Heart left ventricle (tissue), 16 donors: ENCODE measurements at places on chromosomes 7 and 10.

DNA sequence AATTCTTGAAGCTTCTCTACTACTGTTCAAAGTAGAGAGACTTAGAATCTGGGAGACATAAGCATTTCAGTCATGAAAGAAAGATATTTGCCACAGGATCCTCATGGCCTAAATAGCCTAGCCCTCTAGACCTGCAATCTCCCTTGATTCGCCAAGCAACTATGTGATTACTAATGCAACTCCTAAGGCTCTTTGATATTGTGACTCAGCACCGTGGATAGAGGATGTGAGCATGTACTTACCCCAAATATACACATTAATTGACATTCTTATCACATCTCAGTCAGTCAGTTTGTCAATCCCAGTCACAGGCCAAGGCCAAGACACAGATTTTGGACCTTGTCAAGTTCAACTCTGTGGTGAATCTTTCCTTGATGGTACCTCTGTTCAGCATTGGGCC, 42.6 kb downstream of the GPR37 start:
- DNase-seq: no peak

- no peak for DNase-seq
Observed at GRCh38 chr7:105098863-105099515, 85.0 kb downstream of the KMT2E start.

- no peak for DNase-seq
Observed at GRCh38 chr10:106387063-106387462, 777.4 kb downstream of the SORCS1 start.

- DNase-seq: no peak
Observed at GRCh38 chr10:5198386-5198785, 1.7 kb downstream of the AKR1C4 start.

- DNase-seq: no peak
Observed at GRCh38 chr10:44882166-44882720, 28.9 kb upstream of the TMEM72 start.

GRCh38 chr7:18210377-18210776, 182.7 kb upstream of the PRPS1L1 start:
- DNase-seq: no peak

GRCh38 chr7:2106440-2106839, 126.3 kb downstream of the MAD1L1 start:
- DNase-seq: no peak

GRCh38 chr10:85137253-85137652, 808.9 kb downstream of the CCSER2 start:
- no peak for DNase-seq

- no peak for DNase-seq
Observed at GRCh38 chr10:42926843-42927242, 144.2 kb downstream of the BMS1 start.

DNA sequence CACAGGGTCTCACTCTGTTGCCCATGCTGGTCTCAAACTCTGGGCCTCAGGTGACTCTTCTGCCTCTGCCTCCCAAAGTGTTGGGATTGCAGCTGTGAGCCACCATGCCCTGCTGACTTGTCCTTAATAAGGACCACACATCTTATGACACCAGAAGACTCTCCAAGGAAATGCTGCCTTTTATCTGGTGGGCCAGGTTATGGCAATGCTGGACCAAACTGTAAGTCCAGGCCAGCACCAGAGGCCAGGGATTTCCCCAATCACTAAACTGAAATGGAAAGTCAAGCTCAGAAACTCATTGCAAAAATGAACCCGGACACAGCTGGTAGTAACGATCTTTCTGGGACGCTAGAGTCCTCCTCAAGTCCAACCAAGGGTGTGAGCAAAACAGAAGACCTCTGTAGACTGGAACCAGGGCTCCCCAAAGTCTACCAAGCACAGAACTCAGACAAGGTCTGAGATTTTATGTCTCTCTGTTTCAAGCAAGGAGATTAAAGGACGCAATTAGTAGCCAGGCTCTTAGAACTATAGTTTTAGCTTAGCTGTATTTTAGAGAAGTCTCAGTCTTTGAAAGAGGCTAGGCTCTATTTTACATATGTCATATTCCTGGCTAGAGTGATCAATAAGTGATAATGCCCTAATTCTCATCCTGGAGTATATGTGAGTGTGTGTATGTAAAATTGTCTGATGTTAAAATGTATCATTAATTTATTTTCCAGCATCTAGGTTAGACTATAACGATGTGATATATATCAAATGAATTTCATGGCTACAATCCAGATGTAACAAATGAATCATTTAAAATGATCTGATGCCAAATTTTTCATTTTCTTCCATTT, 74.0 kb upstream of the ITGB1 start:
- no peak for DNase-seq

- DNase-seq: no peak
Observed at GRCh38 chr7:143975617-143976016, 21.0 kb downstream of the OR2F1 start.

DNA sequence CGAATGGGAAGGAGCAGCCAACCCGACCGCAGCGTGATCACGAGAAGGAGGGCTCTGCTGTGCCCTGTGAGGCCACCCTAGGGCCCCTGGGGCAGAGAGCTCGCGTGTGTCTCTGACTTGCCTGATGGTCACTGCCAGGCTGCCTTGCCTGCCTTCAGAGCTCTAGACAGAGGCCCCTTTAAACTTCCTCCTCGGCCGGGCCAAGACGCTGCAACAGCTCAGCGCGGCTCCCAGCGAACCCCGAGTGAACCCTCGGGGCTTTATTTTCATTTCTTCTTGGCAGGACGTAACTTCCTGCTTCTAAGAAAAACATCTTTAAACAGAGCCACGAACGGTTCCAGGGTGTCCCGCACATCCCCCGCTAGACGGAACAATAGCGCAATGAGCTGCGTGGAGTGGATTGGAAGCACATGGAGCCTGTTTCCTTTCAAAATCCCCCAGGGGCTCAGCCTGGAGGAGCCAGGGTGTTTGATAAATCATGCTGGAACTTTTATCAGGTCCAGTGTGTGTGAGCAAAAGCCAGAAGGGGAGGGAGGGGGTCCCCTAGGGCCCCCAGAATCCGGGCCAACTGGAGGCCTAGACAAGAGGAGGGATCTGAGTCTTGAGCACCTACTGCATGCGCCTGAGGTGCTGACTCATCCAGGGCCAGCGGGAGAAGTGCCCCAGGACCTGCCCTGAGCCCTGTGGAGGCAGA, 134.1 kb upstream of the GDF10 start:
- DNase-seq: peak; percentile 81

DNA sequence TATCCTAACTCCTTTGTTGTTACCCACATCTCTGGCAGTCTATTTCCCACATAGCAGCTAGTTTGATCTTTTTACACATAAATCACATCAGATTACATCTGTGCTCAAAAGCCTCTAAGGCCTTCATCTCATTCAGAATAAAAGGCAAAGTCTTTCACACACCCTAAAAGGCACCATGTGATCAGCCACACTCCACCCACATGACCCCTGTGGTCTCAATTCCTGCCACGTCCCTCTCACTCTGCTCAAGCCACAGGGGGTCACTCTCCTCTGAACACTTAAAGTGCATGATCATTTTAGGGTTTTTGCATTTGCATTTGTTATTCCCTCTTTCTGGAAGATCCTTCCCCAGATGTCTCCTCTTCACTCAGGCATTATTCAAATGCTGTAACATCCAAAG, 30.8 kb downstream of the ELAPOR2 start:
- no peak for DNase-seq

- no peak for DNase-seq
Observed at GRCh38 chr10:97673736-97674525, 13.1 kb downstream of the AVPI1 start.

DNA sequence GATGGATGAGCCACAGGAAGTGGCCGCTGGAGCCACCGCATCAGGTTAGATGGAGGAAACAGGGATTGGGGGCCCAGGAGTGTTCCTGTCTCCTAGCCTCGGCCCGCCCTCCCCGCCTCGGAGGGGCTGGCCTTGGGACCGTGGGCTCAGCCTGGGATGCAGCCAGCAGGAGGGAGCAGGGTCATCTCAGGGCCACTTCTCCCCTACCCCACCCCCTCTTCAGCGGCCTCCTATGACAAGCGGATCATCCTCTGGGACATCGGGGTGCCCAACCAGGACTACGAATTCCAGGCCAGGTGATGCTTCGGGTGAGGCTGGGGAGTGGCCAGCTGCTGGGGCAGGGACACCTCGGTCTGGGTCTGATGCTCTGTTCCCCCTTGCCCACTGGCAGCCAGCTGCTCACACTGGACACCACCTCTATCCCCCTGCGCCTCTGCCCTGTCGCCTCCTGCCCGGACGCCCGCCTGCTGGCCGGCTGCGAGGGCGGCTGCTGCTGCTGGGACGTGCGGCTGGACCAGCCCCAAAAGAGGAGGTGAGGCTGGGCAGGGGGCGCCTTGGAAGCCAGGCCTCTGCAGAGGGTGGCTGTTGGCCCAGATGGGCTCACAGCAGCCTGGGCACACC, 4.7 kb downstream of the LRWD1 start:
- peak; percentile 20 for DNase-seq

GRCh38 chr7:79823246-79823951, 311.2 kb upstream of the GNAI1 start:
- no peak for DNase-seq

DNA sequence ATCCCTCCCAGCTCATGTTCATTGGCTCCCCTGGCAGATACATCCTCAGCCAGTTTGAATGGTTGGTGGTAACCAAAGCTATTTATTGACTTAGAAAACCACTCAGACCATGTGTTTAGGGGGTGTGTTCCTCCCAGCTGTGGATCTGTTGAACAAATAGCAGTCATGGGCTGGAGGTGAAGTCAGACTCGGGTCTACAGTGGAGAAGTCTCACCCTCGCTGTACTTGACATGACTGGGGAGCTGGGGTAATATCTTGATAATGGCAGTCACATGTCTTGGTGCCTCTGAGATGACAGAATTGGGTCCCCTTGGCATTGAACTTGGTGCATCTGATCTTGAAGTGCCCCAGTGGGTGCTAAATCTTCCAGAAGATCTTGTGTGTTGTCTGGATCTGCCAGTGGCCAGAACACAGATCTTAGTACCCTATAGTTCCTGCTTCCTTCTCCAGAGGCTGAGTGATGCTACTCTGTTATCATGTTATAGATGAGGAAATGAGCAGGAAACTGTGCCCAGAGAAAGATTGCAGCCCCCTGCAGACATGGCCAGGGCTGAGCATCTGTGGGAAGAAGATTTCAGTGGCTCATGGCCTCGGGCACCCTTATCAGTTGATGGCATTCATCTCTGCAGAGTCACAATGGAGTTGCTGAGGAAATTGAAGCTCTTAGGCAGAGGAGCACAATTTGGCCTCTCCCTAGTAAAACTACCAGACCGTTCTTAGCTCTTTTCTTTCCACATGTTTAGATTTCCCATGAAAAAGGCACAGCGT, 50.4 kb downstream of the ADRA2A start:
- no peak for DNase-seq

DNA sequence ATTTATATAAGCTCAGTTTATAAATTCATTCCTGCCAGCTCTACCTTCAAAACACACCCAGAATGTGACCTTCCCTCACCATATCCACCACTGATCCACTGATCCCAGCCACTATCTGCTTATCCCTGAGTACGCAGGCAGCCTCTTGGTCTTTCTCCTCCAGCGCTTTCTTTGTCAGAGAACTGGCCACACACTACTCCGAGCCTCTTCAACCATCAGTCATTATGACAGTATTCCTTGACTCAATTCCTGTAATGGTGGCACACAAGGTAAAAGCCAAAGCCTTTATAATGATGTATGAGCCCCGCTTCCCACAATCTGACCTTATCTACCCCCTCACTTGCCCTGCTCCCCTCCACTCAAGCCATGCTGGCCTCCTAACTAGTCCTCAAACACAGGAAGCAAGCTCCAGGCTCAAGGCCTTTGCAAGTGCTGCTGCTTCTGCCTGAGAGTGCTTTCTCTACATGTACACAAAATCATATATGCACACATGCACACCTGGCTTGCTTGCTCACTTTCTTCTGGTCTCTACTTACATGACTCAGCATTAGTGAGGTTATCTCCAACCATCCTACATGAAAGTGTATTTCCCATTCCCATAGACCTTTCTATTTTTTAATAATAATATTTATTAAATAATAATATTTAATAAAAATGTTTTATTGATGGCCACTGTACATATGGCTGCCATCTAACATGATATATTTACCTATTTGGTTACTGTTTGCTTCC, 150.4 kb upstream of the FEZF1 start:
- DNase-seq: no peak
